Heart left ventricle (tissue), 16 donors: ENCODE measurements at places on chromosomes 13 and 19. TPM values are rescaled to one million over a fixed set of nuclear protein-coding genes. Genes with fewer than 3 reads are reported as not detected.

- peak overlapping the region; percentile 69 for H3K4me3 ChIP-seq
- H3K36me3 ChIP-seq = no peaks in the 10 kb centered on the region
- H3K4me1 ChIP-seq = peaks cover 54% of the 10 kb centered on the region
Observed at GRCh38 chr13:50080203-50080910, 65.1 kb downstream of the KCNRG start.

GRCh38 chr13:91922969-91923592, 524.7 kb downstream of the GPC5 start:
- no peaks in the 10 kb centered on the region for H3K27me3 ChIP-seq
- DNase-seq = no peak
- no peak overlapping the region for H3K4me3 ChIP-seq
- H3K4me1 ChIP-seq = no peaks in the 10 kb centered on the region

DNA sequence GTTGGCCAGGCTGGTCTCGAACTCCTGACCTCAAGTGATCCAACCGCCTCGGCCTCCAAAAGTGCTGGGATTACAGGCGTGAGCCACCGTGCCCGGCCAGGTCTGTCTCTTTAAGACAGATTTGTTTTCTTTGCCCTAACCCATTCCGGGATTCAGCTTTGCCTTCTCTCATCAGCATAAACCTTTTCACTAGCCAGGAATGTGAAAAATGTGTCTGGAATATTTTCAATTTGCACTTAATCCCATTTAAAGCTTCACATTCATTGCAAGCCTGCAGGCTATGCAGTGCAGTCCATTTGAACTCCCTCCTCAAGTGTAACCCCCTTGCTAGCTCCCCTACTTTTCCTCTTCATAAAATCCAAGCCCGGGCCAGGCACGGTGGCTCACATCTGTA, 880 bp upstream of the TMEM160 start:
- no peak overlapping the region for H3K27ac ChIP-seq
- no peak for DNase-seq
- H3K27me3 ChIP-seq = no peaks in the 10 kb centered on the region
- no peaks in the 10 kb centered on the region for H3K36me3 ChIP-seq
- no peaks in the 10 kb centered on the region for H3K4me1 ChIP-seq

DNA sequence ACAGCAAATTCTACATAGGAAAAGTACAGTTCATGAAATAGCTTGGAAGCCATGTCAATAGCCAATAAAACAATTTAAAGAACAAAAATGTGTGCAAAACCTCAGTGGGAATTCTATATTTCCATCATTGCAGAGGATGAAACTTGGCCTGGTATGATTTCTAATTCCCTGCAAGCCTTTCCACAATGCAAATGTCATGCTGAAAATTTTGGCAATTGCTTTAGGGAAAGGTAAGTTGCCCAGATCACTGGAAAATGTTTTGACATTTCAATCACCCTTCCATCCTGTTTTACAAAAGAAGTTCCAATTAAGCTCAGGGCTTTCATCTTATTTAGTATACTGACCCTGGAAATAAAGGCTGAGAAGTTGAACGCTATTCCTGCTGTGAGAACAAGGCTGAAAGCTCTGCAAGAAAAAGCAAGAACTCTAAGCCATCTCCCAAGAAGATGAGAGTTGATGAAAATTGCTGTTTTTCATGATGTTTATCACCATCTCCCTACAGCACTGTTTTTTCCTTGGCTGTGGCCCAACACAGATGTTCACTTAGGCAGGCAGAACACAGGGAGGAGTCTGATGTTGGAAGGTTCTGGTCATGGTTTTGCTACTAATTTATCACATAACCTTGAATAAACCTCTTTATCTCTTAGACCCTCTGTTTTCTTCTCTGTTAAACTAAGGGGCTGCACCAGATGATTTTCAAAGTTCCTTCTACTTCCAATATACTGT, 263.7 kb downstream of the KCTD12 start:
- H3K4me1 ChIP-seq = no peaks in the 10 kb centered on the region
- DNase-seq = peak; percentile 46
- no peaks in the 10 kb centered on the region for H3K27me3 ChIP-seq

GRCh38 chr13:43666403-43666802, 120.4 kb downstream of the ENOX1 start:
- no peaks in the 10 kb centered on the region for H3K27me3 ChIP-seq
- H3K4me1 ChIP-seq = peaks cover 12% of the 10 kb centered on the region
- H3K4me3 ChIP-seq = no peak overlapping the region
- no peaks in the 10 kb centered on the region for H3K36me3 ChIP-seq
- H3K27ac ChIP-seq = no peak overlapping the region

The CXCL17 gene
- not detected for total RNA-seq

The ZNF416 gene
- 5.5 TPM for total RNA-seq

The GJA3 gene
- total RNA-seq = 16.5 TPM

The PDE4C gene
- total RNA-seq = 3.6 TPM
